ENCODE measurements at places on chromosomes 3 and 15.

- DNase-seq: no peak
These were observed 8.5 kb downstream of the SLC25A36 start for GRCh38 chr3:140950144-140950543.

DNA sequence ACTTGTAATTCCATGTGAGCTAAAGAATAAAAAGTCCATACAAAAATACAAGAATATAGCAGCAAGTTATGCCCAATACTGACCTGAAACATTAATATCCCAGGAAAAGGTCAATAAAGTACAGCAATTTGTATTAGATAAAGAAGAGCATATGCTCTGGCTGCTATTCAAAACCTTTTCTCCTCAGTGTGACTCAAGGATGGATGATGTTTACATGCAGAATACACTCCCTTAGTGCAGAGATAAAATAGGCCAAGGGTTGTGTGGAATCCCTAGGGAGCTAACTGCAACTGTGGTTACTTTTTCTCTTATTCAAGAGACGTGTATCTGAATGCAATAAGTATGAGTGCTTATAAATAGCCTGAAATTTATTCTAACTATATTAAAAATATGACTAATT is 78.7 kb downstream of the SLC9A9 start:
- DNase-seq: no peak

- DNase-seq: no peak
These were observed 94.7 kb upstream of the RBMS3 start for GRCh38 chr3:29186131-29186599.

DNA sequence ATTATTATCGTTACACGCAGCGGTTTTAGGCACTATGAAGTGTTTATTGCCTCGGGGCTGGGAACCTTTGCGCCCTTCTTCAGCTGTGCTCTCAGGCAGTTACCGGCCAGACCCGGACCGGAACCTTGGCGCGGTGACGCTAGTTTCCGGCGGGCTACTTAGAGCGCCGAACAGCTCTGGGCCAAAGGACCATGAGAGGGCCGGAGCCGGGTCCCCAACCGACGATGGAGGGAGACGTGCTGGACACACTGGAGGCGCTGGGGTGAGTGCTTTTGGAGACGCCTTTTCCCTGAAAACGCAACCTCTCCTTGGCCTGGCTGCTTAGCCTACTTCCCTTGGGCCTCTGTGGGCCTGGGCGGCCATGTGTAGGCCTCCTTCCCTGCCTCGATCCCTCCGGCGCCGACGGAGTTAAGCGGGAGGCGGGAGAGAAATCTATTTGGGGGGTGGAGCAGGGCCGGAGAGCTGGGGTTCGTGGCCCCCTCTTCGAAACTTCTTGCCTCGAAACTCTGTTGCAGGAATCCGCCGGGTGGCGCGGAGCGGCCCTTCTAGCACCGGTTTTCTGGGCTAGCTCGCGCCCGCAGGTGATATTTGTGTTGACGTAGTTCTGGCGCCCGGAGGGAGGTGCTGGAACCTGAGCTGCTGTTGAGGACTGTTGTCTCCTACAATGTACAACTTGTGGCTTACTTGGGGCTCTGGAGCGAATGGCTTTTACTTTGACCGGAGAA is at the start of gene FAM98B:
FAM98B (plus strand) TSS at position 157 of the 725 bp plus-strand sequence; CDS start at position 192, 35 bp downstream.
- DNase-seq: peak; percentile 87

GRCh38 chr15:34064438-34064837 is 25.4 kb upstream of the AVEN start:
- DNase-seq: no peak
